GM23248 (cell line): ENCODE measurements at places on chromosomes 6 and 20. TPM values are rescaled to one million over a fixed set of nuclear protein-coding genes. Genes with fewer than 3 reads are reported as not detected.
A peak's percentile ranks its signal among the peaks of the same experiment; 100 is the strongest.

GRCh38 chr6:19478992-19479391, 358.2 kb upstream of the ID4 start:
- DNase-seq, result peak; percentile 78

The ZNF391 gene
- 2.3 and 2.4 TPM in 2 replicates for polyA plus RNA-seq

DNA sequence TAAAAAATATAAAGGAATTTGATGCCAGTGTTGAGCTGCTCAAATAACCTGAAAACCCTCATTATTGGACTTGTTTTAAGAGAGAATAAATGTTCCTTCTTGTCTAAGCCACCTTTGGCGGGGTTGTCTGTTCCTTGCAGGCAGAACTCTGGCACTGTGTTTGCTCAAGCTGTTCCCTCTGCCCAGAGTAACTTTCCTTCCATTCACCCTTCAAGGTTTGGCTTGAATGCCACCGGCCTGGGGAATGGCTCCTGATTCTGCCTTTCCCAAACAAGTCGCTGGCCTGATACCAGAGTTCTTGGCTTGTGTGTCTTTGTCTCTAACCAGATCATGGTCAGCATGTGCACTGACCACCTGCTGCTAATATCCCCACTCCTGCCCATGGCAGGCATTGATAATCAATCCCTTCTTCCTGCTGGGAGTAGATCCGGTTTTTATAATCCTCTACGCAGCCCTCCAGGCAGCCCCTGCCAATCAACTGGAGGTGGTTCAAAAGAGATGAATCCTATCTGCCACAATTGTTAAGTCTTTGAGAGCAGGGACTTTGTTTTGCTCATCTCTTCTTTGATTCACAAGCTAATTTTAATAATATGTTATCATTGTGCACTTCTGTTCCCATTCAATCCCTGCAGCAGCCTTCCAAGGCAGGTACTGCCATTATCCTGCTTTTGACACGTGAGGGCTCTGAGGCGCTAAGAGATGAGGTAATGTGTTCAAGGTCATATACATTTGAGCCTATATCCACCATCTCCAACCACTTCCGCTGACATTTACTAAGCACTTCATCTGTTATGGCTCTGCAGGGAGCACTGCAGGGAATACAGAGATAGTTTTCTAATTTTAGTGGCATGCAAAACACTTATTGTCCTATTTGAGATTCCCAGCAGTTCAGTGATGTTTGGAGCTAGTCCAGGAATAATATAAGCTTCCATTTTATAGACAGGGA, 3.1 kb upstream of the CCM2L start:
- DNase-seq, result no peak

The OR2B6 gene
- not detected in 2 replicates for polyA plus RNA-seq

DNA sequence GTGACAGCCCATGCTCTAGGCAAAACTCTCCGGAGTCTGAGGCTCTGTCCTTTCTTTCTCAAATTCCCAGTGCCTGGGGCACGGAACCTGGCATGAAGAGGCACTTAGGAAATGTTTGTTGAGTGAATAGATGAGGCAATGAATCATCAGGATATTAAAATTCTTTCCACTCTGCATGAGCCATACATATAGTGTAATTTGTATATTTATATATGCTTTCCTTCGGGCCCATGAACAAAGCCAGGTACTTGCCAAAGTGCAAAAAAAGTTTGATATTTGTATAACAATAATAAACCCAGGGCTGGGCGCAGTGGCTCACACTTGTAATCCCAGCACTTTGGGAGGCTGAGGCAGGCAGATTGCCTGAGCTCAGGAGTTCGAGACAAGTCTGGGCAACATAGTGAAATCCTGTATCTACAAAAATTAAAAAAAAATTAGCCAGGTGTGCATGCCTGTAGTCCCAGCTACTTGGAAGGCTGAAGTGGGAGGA, 212.3 kb upstream of the ZNF217 start:
- DNase-seq, result peak; percentile 92

- DNase-seq, result no peak
Measured at GRCh38 chr6:32096394-32097258, 12.5 kb downstream of the TNXB start.

The PDE10A gene
- 0.20 and 0.21 TPM in 2 replicates for polyA plus RNA-seq

DNA sequence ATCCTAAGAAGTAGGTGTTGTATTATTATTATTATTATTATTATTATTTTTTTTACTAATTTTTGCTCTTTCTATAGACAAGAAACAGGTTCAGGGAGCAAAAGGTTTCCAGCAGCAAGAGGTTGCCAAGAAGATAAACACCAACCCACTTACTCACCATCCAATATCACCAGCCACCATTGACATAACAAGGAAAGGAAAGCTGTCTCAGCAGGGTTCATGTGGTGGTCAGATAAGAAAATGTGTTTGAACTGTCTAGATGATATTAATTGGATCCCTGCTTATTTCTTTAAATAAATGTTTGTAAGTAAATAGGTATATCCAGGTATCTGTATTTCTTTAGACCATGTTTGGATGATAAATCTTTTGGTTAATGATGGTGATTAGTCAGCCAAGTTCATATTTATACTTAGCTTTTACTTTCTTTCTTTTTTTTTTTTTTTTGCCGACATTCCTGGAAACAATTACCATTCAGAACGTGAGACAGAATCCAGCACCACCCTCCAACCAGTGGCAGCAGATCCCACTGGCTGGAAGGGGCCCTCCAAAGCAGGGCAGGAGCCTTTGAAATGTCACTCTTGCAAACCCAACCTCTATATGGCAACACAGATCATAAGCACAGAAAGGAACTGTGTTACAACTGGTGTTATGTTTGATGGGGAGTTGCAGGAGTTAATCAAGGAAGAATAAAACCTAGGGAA, 139.2 kb upstream of the ECI2 start:
- peak; percentile 12 for DNase-seq

GRCh38 chr6:137821491-137821890, 45.6 kb upstream of the TNFAIP3 start:
- no peak for DNase-seq

DNA sequence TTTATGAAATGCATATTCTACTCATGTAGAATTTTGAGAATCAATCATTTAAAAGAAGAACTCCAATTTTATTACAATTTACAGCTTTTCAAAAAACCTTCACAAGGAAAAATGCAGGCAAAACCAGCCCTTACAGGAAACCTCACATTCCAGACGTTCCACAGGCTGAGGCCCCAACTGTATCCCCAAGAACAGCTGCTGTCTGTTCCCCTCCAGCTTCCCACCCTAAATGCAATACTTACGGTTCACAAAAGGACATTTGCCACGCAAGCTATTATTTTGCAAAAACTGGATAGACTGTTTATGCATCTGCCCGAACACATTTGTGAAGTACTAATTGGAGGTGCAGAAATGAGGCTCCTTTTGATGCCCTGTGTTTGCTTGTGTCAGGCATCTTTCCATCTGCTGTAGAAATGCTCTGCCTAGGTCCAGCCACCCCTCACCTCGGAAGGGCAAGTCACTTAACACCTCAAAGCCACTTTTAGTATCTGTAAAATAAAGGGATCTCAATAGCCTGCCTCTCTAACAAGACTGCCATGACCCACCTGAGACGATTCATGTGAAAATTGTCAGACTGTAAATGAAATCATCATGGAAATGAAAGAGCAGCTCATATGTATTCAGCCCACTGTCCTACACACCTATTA, 26.5 kb downstream of the PDE10A start:
- DNase-seq, result no peak
